Bronchial epithelial cell (primary cell): ENCODE measurements at places on chromosomes 5 and 9. TPM values are rescaled to one million over a fixed set of nuclear protein-coding genes. Genes with fewer than 3 reads are reported as not detected.

DNA sequence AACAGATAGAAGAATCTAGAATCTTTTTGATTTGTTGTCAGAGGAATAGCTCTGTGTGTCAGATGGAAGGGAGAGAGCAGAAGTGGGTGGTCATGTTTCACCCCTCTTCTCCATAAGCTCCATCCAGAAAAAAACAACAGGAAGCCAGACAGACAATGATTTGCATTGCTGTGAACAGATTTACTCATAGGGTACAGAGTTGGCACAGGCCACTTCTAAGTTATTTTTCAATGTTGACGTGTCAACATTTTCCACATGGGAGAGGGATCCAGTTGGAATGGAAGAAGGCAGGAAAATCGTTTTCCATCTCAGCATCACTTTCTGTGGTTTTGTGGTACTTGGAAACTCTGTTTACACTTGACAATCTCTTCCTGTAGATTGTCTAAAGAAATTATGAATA is 86.7 kb downstream of the INSYN2B start:
- no peak for DNase-seq

DNA sequence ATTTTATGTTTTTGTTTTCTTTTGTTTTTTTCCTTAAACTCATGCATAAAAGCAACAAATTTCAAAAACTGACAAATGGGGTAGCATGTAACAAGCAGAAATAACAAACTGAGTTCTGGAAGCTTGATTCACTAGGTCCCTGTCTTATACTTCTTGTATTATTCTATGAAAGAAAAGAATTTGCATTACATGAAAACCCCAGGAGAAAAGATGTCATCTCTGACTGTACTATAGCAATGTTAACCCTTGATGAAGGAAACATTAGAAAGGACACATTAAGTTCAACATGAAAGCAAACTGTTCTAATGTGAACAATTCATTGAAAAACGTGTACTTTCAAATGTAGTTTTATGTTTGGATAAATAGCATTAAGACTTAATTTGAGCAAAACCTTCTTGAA is 9.2 kb downstream of the RAB14 start:
- no peak for DNase-seq

GRCh38 chr5:156475182-156476157 is 148.5 kb downstream of the SGCD start:
- peak; percentile 79 for DNase-seq

GRCh38 chr5:77131361-77131760 is 44.3 kb upstream of the ZBED3 start:
- DNase-seq: no peak

DNA sequence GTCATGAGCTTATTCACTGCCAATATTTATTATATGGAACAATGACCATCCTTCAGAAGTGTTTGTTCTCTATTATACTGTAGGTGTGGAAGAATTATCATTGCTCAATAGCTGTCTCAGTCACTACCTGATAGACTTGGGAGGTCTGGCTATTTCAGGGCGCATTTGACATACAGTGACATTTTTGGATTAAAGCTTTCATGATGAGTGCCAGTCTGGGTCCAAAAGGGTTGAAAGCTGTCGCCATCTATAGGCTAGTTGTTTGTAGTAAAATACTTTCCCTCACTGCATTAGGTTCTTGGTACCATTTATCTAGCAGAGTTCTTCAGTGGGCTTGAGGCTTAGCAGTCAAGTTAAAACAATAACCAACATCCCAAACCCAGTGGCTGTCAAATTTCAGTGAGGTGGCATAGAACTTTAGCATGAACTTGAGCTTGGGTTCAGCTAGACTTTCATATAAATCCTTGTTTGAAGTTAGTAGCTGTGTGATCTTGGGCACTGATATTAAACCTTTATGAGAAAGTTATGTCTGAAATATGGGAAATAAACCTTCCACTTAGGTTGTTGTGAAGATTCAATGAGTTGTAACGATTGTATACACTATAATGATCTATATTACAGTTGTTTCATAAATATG is 110.5 kb upstream of the CDKN2B start:
- DNase-seq: peak; percentile 72

GRCh38 chr5:63878788-63879187 is 83.5 kb downstream of the HTR1A start:
- DNase-seq: no peak

DNA sequence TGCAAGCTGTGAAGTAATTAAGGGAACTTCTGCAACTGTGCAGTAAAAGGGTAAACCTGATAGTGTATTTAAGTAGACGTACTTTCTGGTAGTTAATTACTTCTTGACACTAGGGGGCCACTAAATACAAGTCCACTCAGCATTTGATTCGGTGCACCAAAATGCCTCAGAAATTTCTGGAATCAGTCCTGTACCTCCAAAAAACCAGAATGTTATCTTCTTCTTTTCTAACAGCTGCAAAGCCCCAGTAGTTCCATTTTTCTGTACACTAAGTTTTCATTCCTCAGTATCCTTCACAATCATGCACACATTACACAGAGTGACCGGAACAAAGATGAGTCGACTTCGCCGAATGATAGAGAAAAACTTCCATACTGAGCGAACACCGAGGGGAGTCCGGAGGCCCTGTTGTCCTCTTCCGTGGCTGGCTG is 484 bp downstream of the GFM2 start:
- peak; percentile 58 for DNase-seq

- DNase-seq: no peak
Measured at GRCh38 chr9:98310752-98311392, 55.4 kb upstream of the TBC1D2 start.

- DNase-seq: no peak
Measured at GRCh38 chr5:96530901-96531300, 97.9 kb upstream of the PCSK1 start.

DNA sequence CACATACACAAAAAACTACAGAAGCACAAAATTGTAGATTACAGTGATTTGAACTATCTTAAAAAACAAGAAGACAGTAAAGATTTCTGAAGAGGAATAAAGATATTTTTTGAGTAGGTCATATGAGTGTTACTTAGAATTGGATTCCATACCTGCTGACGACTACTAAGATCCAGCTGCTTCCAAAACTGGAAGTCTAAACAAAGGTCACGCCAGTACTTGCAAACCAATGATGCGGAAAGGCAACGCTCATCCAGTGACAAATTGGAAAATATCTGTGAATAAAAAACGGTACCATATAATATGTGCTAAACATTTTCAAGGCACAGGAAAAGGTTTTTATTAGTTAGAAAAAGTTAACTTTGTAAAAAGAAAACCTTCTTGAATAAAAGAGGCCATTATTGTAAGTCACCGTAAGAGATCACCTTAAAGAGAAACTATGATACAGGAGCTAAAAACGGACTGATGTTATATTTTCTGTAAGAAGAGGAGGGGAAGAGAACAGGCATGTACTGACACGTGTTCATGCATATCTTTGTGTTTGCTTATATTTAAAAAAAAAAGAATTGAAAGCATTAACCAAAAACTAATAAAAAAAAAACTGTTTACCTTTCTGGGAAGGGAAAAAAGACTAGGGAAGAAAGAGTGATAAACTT is 14.1 kb downstream of the FBXL17 start:
- DNase-seq: peak; percentile 67

DNA sequence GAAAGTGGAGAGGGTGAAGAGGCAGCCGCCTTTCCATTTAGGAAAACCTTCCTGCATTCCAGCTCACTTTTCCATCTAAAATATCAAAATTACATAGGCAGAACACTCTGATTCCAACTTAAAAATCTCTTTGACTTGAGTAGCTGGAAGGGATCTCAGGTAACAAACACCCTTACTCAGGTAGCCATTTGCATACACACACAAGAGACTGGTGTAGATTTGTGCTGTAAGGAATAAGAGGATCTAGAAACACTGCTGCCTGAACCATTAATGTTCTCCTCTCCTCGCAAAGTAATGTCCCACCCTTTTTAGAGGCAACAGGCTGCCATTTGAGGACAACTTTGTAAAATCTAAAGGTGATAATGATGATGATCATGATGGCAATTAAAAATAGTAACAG is 53.5 kb downstream of the BNC2 start:
- no peak for DNase-seq

DNA sequence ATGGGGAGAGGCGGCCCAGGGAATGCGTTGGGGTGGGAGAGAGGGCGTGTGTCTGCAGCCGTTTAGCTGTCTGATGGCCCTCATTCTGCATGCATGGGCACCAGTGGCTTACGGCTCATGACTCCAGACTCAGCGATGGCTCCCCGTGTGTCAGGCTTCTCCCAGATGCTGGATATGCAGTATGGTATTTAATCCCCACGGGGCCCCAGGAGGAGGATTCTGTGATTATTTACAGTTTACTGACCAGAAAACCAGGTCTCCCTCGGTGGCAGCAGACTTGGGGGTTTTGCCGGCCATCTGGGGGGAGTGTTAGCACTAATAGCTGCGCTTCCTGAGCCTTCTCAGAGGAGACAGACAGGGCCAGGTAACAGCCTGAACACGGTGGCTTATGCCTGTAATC is 4.3 kb downstream of the PRDM12 start:
- no peak for DNase-seq

DNA sequence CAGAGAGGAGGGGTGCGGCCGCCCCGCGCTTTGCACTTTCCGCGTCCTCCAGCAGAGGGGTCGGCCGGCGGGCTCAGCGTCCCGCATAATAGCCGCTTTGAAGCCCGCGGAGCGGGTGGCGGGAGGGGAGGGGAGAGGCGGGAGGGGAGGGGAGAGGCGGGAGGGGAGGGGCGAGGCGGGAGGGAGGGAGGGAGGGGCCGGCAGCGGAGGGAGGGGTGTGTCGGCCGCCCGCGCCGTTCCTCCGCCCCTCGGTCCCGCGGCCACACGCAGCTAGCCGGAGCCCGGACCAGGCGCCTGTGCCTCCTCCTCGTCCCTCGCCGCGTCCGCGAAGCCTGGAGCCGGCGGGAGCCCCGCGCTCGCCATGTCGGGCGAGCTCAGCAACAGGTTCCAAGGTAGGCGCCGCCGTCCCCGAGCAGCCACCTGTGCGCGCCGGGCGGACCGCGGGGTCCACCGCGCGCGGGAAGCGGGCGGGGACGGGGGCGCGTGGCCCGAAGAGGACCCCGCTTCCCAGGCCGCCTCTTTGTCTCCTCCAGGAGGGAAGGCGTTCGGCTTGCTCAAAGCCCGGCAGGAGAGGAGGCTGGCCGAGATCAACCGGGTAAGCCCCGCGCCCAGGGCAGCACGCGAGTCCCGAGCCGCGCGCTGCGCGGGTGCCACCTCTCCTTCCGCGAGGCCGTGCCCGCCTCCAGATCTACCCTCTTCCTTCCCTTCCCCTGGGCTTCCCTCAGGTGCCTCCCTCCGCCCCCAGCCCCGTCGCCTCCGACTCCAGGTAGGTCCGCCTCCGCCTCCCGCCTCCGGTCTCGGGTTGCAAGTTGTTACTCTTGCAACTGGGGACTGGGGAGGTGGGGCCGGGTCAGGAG is at the start of gene AIF1L:
TSS of gene AIF1L (plus strand) at position 263 of the 857 bp plus-strand sequence. CDS start at position 362, 99 bp downstream.
- no peak for DNase-seq

DNA sequence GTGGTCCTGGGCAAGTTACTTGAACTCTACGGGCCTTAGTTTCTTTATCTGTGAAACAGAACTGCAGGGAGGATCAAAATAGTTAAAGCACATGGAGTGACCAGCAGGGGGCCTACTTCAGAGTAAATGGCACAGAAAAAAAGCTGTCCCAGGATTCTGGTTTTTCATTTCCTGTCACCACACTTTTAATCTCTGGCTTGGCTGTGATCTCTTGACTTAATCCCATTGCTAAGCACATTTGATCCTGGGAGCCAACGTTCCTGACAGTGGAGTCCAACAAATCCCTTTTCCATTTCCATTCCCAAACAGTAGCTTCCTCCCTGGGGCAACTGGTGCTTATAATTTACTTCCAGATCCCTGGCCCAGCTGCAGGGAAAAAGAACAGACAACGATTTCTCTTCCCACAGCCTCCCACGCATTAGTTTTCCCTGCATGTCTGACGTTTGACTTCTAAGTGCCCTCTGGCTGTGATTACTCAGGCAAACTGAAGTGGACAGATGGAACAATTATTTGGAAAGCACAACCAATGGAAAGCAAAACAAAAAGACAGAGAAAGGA is 136.5 kb upstream of the STK32A start:
- peak; percentile 56 for DNase-seq

DNA sequence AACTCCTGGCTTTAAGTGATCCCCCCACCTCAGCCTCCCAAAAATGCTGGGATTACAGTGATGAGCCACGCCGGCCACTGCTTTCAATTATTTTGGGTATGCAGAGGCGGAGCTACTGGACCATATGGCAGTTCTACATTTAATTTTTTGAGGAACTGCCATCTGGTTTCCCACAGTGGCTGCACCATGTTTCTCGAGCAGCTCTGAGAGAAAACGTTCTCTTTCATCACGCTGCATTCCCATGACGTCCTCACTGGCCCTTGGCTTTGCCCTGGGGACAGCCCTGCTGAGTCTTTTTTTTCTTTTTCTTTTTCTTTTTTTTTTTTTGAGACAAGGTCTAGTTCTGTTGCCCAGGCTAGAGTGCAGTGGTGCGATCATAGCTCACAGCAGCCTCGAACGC is 35.5 kb upstream of the GRHPR start:
- no peak for DNase-seq

DNA sequence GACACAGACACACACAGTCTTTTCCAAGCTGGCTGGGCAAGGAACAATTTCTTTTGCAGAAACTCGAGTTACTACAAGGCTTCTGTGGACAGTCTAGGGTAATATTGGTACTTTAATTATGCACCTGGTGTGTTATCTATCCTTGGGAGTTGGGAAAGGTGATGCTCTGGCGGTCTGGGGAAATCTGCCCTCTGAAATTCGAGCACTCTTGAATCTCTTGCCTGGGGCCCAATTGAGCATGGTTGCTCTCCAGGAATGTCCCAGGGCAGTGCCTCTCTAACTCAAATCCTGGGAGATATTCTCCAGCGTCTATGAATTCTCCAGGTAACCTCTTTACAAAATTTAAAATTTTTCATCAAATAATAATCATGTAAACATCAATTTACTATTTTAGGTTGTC is 69.3 kb downstream of the KCNIP1 start:
- no peak for DNase-seq

GRCh38 chr9:89498852-89499480 is 1.1 kb upstream of the SEMA4D start:
- DNase-seq: no peak

- DNase-seq: no peak
Measured at GRCh38 chr5:50559955-50560354, 106.5 kb upstream of the PARP8 start.

- no peak for DNase-seq
Measured at GRCh38 chr5:148653836-148654781, at the start of gene HTR4. Gene HTR4 (minus strand): TSS chr5:148654527. CDS start chr5:148637014, 17,513 bp downstream.

- peak; percentile 48 for DNase-seq
Measured at GRCh38 chr5:107404595-107405374, 266.0 kb downstream of the EFNA5 start.

CREBRF gene
- 6.3 and 9.5 TPM in 2 replicates for total RNA-seq

TMEM215 gene
- not detected in 2 replicates for total RNA-seq

ABCA2 gene
- 5.5 and 9.9 TPM in 2 replicates for total RNA-seq

STPG3 gene
- not detected in 2 replicates for total RNA-seq

MARCOL gene
- total RNA-seq: not detected in 2 replicates

OMD gene
- total RNA-seq: not detected in 2 replicates

RLN1 gene
- 0.26 and 0.64 TPM in 2 replicates for total RNA-seq

CBY3 gene
- total RNA-seq: not detected in 2 replicates
